ENCODE measurements at places on chromosomes 12 and 14.

DNA sequence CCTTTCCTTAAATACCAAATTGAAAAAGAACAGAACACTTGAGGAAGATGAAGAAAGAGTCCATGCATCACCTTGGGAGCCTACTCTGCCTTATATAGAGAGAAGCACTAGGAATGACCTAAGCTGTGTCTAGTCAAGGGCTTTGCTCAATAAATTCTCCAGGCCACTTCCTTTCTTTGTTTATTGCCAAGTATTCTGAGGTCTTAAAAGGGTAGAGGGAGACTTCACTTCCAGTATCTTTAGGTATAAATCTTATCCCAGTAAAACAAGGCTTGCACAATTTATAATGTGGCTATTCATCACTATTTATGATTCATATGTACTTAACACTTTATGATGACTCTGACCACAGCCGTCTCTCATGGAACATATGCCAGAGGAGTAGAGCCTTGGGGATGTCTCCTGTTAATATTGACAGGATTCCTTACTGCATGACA, 85.1 kb upstream of the ARHGAP5 start:
- DNase-seq = no peak

DNA sequence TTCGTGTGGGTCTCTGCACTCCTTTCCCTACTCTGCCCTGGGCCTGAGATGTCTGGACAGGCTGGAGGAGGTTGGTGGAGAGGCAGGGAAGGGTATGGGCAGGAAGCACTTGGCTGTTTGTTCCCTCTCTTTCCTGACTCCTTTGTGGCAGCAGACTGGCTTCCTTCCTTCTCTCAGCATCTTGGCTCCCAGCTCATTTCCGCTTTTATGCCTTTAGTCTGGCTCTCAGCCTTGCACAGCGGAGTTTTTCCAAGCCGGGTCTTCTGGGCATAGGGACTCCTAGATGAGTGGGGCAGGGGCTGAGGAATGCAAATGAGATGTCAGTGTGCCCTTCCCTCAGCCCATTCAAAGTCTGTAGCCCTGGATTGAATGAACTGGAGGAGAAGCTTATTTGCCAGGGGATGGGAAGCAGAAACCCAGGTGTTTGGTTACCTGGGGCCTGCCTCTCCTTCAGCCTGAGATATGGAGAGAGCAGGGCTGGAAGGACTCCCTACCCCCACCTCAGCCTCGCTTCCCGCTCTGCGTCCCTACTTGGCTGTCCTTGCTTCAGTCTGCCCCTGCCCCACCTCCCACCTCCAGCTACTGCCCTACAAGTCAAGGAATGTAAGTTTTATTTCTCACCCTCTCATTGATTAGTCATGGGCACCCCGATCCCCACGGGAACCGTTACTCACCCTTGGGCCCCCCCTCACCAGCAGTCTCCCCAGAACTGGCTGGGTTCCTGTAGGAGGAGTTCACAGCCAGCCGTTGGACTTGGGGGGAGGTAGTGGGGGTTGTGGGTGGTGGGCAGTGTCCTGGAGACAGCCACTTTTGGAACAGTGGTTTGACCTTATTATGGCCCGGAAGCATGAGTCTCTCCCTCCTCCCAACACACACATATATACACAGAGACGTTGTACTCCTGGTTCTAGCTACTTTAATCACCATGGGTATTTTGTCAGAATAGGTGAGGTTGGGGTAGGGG, 9.3 kb upstream of the ITGA5 start:
- DNase-seq = no peak

GRCh38 chr12:108268397-108268796, 70.7 kb downstream of the CMKLR1 start:
- DNase-seq = no peak

- DNase-seq = no peak
Observed at GRCh38 chr12:2390850-2391390, 338.1 kb downstream of the CACNA1C start.

DNA sequence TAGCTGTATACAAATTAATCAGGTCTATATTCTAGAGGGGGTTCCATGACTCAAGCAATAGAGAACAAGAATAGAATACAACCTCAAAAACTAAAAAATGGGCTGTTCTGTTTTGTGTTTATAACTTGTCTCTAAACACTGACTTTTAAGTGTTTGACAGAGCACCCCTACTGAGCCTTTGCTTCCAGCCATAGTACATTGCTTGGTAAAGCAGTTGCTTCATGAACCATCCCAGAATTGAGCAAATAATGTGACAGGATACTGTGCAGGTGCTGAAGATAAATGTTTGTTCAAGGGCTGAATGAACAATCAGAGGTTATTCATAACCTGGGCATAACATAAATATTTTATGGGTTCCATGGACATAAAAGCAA, 11.5 kb downstream of the SPTSSA start:
- DNase-seq = no peak

- DNase-seq = no peak
Observed at GRCh38 chr12:1324910-1325309, 269.5 kb downstream of the FBXL14 start.

GRCh38 chr12:34097213-34097612, 74.9 kb downstream of the ALG10 start:
- no peak for DNase-seq

GRCh38 chr12:123948796-123949769, 23.5 kb downstream of the CCDC92 start:
- no peak for DNase-seq

GRCh38 chr14:106210650-106211049, 684.3 kb downstream of the TMEM121 start:
- no peak for DNase-seq

- DNase-seq = no peak
Observed at GRCh38 chr12:103817791-103818190, 23.2 kb downstream of the NT5DC3 start.

Data from activated CD4-positive, alpha-beta T cell treated with anti-CD3 and anti-CD28 coated beads, Interleukin-2, amount 50 U/mL, for 4 hours (primary cell).